RPMI7951 (cell line): ENCODE measurements at places on chromosomes 7 and 10.

DNA sequence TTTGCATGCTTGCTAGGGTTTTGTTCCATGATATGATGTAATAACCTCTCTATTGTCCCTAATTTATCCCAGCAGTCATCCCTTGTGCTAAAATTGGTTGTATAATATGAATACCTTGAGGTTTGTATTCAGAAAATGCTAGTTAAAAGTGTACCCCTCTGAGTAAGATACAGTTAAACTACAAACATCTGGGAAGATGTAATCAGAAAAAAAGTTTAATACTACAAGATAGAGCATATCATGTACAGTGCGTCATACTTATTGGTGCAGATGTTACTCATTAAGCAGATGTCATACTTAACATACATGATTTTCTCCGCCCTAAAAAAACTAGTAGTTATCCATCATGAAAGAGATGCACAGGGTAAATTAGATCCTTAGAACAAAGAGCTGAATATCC is 336.1 kb upstream of the KCND2 start:
- DNase-seq, result no peak

DNA sequence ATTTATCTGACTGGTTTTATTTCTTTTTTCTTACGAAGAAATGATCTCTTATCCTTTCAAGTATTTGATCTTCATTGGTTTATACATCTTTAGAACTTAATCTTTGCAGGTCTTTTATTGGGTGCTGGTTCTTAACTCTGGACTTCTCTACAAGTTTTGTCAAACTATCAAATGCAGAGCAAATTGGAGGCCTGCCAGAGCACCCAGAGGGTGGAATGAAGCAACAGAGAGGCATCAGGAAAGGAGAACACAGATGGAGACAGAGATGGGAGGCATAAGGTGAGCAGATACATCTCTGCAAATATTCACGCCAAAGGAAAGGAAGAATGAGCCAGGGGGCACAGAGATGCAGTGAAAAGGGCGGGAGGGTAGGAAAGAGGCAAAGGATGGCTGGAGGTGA is 130.3 kb downstream of the PKD1L1 start:
- peak; percentile 57 for DNase-seq

- no peak for DNase-seq
These were observed 63.7 kb downstream of the LRRC17 start for GRCh38 chr7:102976493-102976892.

DNA sequence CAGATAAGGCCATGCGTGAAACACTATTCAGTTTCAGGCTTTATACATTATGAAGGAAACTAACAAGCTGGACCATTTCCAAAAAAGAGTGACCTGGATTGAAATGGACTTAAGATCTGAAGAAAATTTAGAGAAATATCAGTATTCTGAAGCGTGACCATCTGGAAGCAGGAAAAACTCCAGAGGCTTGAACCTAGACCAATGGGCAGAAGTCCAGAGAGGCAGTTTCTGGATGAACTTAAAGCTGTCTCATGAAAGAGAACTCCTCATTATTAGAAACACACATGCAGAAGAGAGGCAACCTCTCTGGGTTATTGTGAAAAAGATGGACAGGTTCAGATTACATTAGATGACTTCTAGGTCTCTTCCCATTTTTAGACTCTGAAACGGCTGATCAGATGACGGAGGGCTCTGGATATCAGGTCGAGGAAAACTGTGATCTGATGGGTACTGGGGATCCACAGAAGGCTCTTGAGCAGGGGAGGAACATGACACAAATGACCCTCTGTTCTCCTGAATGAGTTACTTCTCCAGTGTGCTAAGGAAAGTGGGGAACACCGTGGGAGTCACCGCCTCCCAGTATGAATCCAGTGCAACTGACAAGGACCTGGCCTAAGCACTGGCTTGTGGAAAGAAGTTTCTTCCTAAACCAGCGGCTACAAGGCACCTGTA is 116.5 kb downstream of the SPDYE5 start:
- DNase-seq, result no peak

- DNase-seq, result no peak
These were observed 23.5 kb downstream of the ADK start for GRCh38 chr10:74174521-74174920.

- DNase-seq, result peak; percentile 41
These were observed 67.5 kb downstream of the CHST15 start for GRCh38 chr10:124025660-124026588.

DNA sequence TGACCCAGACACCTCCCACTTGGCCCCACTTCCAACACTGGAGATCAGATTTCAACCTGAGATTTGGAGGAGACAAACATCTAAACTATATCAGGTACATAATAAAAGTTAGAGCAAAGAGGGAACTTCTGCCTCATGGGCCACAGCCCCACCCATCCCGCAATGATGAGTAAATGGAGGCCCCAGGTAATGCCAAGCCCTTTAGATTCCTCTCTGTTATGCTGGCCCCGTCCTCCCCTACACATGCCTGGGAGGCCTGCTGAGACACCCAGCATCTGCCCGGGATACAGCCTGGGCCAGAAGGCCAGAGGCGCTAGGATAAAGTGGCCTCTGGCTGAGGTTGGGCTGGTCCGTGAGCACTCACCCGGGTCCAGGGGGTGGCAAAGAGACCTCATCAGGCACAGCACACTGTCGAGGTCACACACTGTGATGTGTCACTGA is 185.5 kb upstream of the SH2B2 start:
- DNase-seq, result no peak

- DNase-seq, result peak; percentile 95
These were observed 13.1 kb upstream of the CAMK2G start for GRCh38 chr10:73887294-73888039.

DNA sequence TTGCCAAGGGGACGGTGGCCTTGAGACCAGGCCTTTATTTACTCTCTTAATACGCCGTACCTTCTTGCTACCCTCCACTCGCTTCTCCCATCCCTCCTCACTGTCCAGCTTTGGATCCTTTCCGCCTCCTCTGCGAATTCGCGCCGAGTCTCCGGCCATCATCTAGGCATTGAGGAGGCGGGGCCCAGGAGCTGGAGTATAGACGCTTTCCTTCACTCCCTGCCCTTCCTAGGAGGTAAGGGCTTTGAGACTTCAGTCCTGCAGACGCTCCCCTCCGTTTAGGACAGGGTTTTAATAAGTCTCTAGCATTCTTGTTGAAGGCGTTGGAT is 538 bp downstream of the TFAM start:
- peak; percentile 42 for DNase-seq

DNA sequence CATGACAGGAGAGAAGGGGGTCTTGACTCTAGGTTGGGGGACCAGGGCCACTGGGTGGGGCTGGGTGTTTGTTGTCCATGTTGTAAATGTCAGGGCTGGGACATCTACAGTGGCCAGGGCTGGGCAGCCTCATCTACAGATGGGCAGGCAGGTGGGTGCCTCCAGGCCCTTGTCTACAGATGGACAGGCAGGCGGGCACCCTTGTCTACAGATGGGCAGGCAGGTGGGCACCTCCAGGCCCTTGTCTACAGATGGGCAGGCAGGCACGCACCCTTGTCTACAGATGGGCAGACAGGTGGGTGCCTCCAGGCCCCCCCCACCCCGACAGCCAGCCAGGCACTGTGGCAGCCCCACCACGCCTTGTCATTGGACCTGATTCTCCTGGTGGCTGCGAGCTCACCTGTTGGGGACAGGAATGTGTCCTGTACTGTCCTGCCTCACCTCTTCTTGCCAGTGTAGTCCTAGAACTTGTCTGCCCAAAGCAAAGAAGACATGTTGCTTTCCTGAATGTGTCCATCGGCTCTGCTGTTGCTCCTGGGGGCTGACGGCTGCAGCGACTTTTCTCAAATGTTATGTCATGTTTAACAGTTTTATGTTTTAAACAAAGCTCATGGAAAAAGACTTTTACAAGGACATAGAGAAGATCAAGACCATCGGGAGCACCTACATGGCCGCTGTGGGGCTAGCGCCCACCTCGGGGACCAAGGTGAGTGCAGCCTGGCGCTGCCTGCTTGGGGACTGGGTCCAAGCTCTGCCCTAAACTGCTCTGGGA is 129.9 kb downstream of the ADCY1 start:
- no peak for DNase-seq

- peak; percentile 33 for DNase-seq
These were observed 80.3 kb downstream of the PLXNA4 start for GRCh38 chr7:132495936-132496335.

GRCh38 chr10:92993699-92994272 is 66.8 kb upstream of the CYP26C1 start:
- DNase-seq, result no peak

DNA sequence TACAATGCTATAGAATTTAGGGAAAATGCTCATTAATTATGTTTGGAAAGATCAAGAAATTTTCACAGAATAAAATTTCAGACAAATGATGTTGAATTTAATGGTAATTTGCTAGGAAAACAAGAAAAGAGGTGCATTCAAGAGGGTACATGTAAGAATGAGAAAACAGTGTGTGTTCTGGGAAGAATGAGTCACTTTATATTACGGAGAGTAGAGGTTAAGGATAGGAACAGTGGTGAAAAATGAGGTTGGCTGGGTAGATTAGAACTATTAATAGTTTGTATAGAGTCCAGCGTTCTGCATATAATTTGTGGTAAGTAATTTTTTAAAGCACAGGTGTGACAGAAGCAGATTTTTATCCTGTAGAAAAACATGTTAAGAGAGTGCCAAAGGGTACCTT is 336.7 kb upstream of the MBL2 start:
- DNase-seq, result no peak

- no peak for DNase-seq
These were observed 21.8 kb downstream of the RPA3 start for GRCh38 chr7:7696458-7697119.

DNA sequence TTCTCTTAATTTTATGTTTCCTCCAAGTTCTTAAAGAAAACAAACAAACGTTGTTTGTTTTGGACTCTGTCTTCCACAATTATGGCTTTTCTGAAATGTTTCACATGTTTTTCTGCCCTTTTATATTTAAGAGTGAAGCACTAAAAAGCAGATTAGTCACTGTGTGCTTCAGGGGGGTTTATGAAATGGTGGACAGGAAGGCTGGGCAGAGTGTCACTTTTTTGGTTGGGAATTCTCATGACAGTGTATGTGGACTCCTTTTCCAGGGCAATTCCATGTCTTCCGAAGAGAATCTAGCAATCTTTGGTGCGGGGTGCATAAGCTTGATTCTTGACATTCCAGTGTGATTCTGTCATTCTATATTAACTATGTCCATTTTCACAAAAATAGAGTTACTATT is 669.4 kb downstream of the PARD3 start:
- DNase-seq, result peak; percentile 64

GRCh38 chr10:49275896-49276295 is 23.1 kb upstream of the C10orf71 start:
- no peak for DNase-seq

GRCh38 chr7:74271742-74272141 is 17.5 kb upstream of the CLIP2 start:
- no peak for DNase-seq

GRCh38 chr7:42426163-42426562 is 189.2 kb upstream of the GLI3 start:
- DNase-seq, result peak; percentile 15

DNA sequence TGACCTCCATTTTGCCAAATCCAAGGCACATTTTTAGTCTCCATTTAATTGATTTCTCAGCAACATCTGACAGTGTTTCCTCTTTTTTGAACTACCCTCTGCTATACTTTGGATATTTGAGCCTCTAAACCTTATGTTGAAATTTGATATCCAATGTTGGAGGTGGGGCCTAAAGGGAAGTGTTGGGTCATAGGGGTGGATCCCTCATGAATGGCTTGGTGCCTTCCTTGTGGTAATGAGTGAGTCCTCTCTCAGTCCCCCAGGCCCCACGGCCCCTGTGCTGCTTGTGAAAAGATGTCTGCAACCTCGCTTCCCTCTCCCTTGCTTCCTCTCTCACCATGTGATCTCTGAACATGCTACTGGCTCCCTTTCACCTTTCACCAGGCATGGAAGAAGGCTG is 96.8 kb upstream of the DGKB start:
- DNase-seq, result no peak
